IPS DF 19.7 (cell line): ENCODE measurements at places on chromosomes 5 and 9.

DNA sequence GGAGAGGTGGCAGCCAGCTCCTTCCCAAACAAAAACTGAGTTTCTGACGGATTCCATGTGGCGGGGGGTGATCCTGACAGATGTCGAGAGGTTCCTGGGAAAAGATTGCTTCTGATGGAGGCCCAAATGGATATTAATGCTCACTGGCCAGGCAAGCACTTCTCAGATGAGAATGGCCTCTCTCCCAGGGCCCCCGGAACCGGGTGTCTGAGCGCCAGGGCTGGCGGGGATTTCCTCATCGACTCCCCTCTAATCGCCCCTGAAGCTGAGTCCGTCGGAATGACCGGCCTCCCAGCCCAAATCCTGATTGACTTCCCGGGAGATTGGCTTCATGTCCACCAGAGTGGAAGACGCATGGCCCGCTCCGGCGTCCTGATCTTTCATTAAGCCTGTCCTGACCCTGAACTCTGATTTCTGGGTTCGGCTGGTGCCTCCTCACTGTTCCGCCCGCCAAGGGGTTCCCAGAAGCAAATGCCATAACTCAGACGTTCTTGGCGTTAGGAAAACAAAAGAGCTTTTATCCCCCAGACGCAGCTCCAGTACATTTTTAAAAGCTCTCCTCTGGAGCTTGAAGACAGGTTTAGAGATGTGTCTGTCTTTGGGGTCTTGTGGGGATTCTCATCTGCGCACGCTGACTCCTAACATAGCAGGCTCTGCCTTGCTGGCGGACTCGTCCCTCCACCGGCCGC lies 17.6 kb downstream of the FIBCD1 start:
- DNase-seq: no peak

- no peak for DNase-seq
These were observed 593 bp downstream of the GM2A start for GRCh38 chr5:151253605-151253950.

DNA sequence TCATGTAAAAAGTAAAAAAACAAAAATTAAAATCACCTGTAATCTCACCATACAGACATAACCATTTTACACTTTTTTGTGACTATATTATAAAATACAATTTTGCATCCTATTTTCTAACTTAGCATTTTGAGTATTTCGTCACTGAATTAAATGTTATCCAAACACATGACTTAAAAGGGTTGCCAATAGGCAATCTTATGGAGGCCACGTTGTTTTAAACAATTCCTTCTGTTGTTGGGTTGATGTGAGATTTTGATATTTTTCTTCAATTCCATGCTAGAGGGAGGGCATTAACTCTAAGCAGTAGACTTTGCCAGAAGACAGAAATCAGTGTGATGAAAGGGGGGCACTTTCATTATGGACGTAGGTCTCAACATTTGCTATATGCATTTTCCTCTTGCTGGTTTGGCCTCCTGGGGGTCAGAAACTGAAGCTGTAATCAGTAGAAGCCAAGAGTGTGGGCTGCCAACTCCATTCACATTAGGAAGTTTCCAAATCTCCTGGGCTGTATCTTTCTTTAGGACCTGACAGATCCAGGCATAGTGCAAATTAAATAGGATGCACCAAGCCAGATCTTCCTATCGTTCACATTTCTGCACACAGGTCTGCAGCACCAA lies 614.2 kb upstream of the CLINT1 start:
- no peak for DNase-seq

DNA sequence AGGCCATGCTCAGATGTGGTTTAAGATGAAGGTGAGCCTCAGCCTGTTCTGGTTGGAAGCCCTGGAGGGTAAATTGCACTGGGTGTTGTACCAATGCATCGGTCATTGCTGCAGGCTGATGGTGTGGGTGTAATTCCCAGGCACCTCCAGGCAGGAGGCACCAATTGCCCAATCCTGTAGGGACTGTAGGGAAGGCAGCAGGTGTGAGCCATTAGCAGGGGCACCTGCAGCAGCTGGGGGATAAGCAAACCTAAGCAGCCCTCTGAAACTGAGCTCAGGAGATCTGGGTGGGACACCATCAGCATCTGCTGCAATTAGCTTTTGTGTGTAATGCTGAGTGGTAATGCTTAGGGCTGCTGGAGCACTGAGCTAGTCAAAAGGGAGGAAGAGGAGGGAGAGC lies 190.1 kb upstream of the TBC1D2 start:
- DNase-seq: no peak

- DNase-seq: no peak
These were observed 148.2 kb upstream of the CHD1 start for GRCh38 chr5:99076723-99077640.

DNA sequence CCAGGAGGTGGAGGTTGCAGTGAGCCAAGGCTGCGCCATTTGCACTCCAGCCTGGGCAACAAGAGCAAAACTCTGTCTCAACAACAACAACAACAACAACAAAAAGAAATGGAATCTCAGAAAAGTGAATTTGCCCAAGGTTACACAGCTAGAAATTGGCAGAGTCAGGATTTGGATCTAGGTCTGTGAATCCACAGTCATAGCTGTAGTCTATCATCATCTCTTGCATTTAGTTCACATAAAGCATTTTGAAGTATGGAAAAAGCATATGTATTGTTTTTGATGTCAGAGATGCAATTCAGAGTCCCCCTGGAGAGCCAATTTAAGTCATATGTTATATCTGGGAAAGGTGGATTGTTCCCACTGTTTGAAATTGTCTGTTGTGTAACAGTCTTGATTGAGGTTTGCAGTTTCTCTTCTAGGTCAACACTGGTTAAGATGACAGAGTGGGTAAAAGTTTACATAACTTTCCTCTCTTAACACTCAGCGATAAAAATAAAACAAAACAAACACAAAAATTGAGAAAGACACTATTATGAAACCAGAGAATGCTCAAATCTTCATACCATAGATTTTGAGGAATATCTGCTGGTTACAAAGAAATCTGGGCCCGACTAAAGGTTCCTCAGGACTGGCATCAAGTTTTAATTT lies 21.5 kb upstream of the GPR21 start:
- DNase-seq: no peak

- DNase-seq: no peak
These were observed 225.6 kb downstream of the PCSK1 start for GRCh38 chr5:96207420-96207819.

- DNase-seq: no peak
These were observed 272.9 kb downstream of the PDE4D start for GRCh38 chr5:59620535-59621212.

DNA sequence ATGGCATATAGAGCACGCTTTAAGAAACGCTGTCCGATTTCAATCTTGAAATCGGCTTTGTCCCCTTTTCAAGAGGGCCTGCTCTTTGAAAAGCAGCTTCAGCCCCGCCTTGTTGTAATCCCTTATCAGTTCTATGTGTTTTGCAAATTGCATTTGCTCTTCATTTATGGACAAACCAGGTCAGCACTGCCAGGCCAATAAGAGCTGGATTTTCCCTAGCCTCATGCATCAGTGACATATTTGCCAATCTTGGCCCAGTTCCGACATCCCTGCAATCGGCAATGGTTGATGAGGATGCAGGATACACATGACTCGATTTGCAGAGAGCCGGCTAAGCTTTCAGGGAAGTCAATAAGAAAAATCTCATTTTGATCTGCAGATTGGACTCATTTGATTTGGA lies 529.1 kb upstream of the CLINT1 start:
- DNase-seq: no peak

- no peak for DNase-seq
These were observed 4.0 kb downstream of the TSTD2 start for GRCh38 chr9:97629156-97629555.

DNA sequence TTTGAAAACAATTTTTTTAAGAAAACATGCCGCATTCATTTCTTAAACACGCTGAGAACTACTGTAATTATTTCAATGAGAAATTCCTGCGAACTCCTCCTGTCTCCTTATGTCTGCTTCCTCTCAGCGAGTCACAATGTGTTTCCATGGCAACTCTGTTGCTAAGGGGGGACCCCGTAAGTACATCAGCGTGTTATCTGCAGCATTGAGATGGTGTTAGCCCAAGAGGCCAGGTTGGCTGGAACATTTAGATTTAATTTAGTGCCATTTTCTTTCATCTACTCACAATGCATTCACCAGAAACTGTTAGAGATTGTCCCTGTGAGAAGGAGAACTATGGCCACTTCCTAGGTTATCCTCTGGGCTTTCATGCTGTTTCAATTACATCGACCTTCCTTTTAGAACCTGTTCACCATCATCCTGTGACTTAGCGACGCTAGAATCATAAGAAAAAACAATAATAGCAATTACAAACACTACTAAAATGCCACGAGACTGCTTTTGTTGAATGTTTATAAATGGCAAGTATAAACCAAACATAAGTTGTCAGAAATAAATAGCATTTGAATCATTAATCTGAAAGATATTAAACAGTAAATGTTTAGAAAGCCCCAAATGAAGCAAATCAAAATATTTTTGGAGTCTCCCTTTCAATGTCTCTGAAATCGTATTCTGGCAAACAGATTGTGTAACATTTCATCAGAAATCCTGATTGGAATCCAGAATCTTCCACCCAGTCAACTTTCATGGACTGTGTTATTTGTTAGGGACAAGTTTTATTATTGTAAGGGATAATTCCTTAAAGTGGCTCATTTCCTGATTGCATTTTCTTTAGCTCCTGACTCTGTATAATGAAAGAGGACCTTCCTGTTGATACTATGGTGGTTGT lies 39.7 kb upstream of the SHC3 start:
- DNase-seq: no peak

DNA sequence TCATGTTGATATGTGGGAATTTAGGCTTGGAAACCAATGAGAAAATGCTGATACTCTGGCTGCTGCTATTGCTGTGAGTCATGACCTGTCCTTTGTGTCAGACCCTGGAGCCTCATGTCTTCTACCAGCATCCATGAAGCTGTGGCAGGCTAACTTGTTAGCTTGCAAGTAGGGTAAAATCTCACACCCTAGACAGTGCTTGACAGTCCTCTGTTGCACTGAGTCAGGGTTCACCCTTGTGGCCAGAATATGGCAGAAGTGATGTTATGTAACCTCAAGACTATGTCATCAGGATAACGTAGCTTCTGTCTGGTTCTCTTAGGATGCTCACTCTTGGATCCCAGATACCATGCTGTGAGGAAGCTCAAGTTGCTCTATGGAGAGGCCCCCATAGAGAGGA lies 110.8 kb downstream of the LHX2 start:
- DNase-seq: no peak

- DNase-seq: no peak
These were observed 214.7 kb downstream of the ADCY2 start for GRCh38 chr5:7610531-7611177.

DNA sequence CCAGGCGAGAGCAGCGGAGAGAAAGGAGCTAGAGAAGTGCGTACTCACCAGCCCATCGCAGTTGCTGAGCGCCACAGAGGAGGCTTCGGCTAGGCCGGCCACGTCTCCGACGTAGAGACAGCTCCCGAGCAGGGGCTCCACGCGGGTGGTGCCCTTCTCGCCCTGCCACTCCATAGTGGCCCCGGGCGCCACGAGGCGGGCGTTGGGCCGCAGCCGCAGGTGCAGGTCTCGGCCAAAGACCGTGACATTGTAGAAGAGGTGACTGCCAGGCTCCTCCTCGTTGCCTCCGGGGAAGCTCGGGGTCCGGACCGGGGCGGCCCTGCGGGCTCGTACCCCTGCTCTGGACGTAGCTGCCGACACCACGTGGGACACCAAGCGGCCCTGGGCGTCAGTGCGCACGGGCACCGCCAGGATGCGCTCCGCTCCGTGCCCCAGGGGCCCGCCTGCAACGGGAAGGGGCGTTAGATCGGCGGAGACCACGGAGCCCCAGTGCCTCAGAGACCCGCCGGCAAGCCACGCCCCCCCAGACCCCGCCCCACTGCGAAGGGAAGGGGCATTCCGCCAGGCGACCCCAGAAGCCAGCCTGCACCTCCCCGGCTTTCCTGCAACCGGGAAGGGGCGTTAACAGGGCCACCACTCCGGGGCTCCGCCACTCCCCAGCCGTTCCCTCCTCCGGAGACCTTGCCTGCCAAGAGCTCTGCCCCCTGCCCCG lies 1.4 kb downstream of the ADAMTS2 start:
- DNase-seq: peak; percentile 48

DNA sequence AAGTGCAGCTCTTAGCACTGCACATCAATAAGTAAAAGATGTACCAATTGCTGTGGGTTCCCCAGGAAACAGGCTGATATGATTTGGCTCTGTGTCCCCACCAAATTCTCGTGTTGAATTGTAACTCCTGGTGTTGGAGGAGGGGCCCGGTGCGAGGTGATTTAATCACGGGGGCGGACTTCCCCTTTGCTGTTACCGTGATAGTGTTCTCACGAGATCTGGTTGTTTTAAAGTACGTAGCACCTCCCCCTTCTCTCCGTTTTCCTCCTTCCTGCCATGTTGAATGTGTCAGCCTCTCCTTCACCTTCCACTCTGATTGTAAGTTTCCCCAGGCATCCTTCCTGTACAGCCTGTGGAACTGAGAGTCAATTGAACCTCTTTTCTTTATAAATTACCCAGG lies 93.2 kb upstream of the ACTBL2 start:
- no peak for DNase-seq

DNA sequence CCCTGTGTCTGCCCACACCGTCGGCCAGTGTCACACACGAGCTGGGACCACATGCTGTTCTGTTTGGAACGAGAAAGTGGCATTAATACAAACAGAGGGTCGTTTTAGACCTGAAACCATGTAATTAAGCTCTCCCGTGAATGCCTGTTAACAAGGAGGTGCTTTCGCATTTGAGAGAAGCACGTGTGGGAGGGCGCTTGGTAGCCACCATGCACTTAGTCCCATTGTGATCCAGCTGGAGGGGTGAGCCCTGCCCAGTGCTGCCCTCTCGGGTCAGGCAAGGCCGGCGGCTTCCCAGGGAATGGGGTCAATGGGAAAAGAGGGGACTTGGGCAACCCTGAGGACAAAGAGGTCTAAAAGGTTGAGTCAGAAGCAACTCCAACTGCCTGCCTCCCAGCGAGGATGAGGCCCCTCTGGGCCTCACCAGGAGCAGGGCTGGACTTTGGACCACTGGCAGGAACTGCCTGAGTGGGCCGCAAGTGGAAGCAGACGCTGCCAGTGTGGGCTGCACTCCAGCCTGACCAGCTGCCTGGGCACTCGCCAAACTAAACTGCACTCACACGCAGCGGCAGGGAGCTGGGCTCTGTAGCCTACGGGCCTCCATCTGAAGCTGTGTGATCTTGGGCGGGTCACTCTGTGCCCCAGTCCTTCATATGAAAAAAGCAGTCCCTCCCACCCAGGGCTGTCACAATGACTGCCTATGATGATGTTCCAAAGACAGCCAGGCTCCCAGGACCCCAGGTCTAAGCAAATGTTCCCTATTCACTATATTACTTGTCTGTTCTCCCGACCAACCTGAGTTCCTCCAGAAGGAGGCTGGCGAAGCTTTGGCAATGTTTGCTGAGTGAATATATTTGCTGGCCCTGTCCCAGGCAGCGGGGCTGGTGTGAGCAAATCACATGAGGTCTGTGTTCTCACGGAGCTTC lies 195.7 kb downstream of the CDK5RAP2 start:
- no peak for DNase-seq

DNA sequence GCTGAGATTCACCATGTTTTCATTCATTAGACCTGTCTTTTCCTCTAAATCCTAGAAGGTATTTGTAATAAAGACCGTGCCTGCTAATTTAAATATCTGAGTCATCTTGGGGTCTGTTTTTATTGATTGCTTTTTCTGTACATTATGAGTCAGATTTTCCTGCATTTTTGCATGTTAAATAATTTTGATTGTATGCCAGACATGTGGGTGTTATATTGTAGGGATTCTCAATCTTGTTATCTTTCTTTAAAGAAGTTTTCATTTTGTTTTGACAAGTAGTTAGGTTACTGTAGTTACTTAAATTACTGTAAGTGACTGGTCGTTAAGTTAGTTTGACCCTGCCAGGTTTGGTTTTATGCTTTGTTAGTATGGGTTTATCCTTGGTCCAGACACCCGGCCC lies 35.1 kb downstream of the EXOSC2 start:
- DNase-seq: no peak
